Stimulated activated CD8-positive, alpha-beta memory T cell treated with anti-CD3 and anti-CD28 coated beads, Interleukin-2, amount 100 ng/mL, for 1 hour (primary cell): ENCODE measurements at places on chromosomes 1 and 21.

GRCh38 chr1:226548256-226549093 lies at the start of gene STUM:
Gene STUM, plus strand, starts transcription at chr1:226548764. Its CDS starts 141 bp downstream, at chr1:226548905.
- no peak for DNase-seq

- no peak for DNase-seq
Observed at GRCh38 chr1:157994704-157995582, 1.5 kb downstream of the KIRREL1 start.

DNA sequence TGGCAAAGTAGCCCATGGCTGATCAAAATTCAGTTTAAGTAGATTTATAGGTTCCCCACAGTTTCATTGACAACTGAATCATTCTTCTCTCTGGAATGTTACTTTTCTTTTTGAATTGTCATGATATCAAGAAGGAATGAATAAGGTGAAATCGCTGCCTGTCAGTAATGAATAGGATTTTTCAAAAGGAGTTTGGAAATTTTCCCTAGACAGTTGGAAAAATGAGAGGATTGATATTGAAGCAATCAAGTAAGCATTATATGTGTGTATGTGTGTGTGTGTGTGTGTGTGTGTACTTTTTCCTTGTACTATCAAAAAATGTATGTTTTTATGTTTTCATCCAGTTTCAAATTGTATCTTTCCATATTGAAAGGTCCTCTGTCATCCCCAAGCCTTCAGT lies 479.5 kb downstream of the MRPL39 start:
- no peak for DNase-seq

DNA sequence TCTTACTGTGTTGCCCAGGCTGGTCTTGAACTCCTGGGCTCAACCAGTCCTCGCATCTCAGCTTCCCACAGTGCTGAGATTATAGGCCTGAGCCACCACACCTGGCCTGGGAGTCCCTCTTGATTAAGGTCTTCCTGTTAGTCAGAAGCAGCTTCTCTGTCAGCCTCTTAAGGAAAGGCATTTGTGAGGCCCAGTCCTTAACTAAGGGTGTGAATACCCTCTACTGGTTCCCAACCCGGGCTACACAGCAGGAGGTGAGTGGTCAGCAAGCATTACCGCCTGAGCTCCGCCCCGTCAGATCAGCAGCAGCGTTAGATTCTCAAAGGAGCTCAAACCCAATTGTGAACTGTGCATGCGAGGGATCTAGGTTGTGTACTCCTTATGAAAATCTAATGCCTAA lies 117.2 kb downstream of the DYRK1A start:
- DNase-seq, result no peak

DNA sequence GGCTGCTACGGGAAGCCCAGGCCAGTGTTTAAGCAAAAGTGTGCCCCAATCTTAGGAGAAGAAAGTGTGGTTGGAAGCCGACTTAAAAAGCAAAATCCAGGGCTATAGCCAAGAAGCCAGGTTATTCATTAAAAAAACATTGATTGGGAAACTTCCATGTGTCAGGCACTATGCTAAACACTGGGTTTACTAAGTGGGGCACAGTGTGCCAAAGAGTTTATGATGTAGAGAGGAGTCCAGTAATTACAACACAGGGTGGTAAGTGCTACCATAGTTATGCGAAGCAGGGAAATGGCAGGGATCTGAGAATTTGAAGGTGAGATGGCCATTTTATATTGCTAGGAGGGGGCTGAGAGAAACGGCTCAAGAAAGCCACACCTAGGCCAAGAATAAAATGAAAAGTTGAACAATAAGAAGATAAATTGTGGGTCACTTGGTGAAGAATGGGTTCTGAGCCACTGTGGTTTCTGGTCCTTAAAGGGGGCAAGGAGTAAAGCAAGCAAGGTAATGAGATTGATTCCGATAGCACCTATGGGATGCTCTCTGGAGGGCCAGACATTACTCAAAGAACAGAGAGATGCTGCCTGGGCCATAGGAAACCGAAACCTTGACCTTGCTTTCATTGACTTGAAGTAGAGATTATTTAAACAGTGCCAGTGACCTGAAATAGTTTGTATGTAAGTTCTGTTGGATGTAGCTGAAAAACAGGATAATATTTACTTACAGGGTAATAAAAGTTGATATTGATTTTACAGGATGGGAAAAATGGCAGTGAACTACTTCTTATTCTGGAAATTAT lies 177.8 kb downstream of the GIPC2 start:
- no peak for DNase-seq

DNA sequence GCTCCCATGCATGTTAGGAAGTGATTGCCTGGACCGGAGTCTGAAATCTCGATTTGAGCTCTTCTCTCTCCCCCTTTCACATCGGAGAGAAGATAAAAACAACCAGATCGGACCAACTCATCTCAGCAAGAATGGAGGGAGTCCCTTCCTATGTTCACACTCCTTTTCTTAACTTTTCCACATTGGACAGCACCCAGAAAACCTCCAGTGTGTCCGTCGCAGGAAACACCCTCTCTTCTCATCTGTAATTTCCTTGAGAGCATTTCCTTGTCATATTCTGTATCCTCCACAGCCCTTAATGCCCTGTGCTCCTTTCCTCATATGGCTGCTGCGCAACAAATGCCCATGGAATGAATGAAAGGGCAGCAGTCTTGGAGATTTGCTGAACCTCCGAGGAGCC lies 1.5 kb upstream of the TDRD10 start:
- no peak for DNase-seq

- DNase-seq, result no peak
Observed at GRCh38 chr1:54156986-54157385, 4.2 kb upstream of the CDCP2 start.

GRCh38 chr1:226691247-226691646 lies 47.8 kb downstream of the ITPKB start:
- no peak for DNase-seq

DNA sequence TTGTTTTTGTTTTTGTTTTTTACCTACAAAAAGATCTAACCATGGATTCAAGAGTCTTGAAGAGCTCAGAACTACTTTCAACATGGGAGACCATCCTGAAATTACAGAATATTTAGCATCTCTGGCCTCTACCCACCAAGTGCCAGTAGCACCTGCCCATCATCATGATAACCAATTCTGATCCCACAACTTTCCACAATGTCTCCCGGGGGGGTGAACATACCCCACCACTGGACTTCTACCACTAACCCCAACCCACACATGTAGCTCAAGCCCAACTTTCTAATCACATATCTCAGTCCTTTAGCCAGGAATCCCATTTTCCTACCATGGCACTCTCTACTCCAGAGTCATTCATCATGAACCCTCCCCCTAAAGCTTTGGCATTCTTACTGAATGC lies 15.7 kb upstream of the IFNAR2 start:
- DNase-seq, result no peak

DNA sequence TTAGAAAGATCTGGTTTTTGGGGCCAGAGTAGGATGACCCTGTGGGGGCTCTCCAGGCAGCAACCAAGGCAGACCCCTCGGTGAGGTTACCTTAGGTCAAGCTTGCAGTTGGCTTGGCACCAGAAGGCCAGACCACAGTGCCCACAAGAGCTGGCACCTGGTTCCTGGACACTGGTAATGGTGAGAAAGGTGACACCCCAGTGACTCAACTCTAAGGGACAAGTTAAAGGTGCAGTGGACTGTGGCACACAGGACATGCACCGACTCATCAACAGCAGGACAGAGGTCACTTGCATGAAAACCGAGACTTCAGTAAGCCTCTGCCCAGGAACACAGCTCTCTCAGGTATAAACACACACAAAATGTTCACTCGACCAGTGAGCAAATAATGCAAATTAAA lies 6.7 kb downstream of the LRRC38 start:
- DNase-seq, result no peak

DNA sequence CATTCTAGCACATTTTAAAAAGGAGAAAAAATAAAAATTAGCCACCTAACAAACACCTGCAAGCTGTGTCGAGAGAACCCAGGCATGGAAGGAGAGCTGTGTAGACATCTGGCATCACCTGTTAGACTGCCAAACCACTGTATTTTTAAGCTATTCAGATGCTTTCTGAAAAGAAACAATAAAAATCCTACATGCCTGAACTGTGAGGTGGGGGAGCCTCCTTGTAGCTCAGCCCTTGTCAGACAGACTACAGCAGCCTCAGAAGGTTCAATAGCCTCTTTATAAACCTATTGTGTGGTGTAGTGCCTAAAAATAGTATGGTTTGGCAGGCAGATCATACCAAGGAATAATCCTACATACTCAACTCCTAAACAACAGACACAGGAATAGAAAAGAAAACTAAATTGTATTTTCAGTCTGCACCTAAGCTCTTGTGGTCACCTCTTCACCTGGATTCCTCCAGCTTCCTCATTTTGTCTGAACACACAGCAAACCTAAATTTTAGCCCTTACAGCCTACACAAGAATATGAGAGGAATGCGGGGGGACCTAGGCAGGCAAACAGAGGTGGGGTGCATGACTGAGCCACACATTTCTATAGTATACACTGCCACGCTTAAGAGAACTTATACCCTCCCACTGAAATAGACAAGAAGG lies 67.0 kb downstream of the SIPA1L2 start:
- no peak for DNase-seq

DNA sequence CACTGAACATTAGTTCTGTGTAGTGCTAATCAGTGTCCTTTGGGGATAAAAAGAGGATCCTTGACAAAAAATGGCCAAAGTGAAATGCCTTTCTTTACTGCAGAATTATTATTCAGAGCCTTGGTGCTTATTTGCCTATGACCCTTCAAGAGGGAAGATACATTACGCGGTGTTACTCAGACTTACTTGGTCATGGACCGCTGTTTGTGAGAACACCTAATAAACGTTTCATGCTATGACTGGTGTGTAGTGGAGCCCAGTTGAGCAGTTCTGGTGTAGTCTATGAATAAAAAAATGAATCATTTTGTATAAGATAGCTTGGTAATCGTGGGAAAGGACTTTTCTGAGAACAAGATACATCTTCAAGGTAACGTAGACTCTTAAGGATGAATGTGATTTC lies 8.3 kb downstream of the NFYC start:
- DNase-seq, result no peak

DNA sequence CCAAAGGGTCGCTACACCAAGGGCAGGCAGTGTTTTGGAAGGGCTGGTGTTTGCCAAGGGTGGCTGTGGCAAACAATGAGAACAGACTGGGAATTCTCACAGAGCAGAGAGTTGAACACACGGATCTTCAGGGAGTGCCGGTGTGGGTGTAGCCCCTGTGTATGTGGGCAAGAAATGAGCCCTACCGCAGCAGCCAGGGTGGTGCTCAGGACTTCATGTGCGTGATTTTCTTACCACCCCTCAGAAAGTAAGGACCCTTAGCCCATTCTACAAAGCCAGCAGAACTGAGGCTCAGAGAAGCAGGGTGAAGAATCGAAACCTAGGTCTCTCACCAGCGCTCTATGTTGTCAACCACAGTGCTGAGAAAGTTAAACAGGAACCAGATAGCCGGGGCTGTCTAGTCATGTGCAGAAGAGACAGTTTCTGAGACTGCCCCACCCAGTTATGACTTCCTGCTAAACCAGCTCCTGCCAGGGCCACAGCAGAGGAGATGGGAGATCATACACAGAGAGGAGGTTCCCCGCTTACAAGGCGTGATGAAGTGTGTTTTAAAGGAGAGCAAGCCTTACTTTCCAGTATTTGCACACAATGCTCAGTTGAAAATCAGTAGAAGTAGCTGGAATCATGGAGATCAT lies 21.9 kb upstream of the MORC3 start:
- peak; percentile 50 for DNase-seq

- DNase-seq, result no peak
Observed at GRCh38 chr1:185964946-185965345, 230.8 kb downstream of the HMCN1 start.

GRCh38 chr1:241934201-241934848 lies 23.2 kb upstream of the BECN2 start:
- no peak for DNase-seq

DNA sequence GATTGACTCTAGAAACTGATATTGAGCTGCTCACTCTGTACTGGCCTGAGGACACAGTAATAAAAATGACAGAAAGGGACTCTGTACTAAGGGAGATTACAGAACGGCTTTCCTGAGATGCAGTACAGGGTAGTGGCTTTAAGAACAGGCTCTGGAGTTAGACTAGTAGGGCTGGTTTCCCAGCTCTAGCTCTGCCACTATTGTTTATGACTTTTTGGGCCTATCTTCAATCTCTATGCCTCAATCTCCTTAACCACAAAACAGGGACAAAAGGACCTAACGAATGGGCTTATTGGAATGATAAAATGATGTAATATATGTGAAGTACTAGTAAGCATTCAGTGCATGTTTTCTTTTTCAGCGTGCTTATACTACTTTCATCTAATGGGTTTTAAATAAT lies 1.4 kb downstream of the DEPDC1 start:
- no peak for DNase-seq

DNA sequence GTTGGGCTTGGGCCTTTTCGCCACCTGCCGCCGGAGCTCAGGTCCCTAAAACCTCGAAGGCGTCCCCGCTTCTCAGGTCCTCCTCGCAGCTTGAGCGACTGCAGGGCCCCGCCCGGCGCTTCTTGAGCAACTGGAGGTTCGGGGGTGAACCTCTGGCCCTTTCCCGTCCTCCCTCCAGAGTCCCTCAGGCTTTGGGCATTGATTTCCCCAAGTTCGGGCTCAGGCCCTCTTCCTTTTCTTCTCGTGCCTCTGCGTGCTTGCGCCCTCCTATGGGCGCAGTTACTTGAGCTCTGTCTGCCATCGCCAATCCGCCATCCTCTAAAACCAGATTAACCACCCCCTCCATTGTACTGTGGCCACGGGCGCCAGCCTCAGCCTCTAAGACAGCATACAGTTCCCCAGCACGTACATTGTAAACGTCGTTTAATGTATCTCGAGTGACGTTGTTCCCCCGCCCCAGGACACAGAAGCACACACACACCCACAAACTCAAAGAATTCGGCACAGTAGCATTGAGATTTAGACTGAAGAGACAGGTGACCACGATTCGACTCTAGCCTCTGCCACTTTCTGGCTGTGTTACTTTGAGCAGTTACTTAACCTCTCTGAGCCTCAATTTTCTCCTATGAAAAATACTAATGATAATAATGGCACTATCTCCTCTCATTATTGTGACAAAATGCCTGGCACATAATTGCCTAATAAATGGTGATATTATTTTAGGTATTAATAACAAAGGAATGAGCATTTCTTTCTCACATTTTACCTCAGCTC lies 22.6 kb downstream of the BTG2 start:
- no peak for DNase-seq

DNA sequence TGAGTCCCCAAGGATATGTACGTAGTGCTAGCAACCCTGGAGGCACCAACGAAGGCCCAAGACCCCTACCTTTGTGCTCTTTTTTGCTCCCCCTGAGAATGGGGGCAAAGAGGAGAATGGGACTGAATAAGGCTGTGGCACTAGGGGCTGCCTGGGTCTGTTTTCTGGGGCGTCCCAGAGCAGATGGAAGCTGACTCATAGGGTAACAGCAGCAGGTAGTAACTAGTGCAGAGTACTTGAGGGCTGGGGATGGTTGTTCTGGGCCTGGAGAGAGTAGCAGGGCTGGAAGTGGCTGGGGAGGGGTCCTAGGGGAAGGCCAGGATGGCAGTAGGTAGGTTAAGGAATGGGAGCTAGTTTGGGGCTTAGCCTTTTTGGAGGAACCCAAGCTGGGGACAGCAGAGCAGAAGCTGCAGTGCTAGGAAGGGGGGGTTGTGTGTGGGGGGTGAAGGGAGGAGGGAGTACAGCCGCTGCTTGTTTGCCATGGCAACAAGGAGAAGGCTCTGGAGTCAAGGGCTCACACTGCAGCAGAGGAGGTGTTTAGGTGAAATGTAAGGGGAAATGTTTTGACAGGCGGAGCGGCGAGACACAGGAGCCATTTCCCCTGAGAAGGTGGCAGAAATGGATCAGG lies 1.8 kb downstream of the NCDN start:
- no peak for DNase-seq
